ENCODE measurements at places on chromosomes 13 and 19.

DNA sequence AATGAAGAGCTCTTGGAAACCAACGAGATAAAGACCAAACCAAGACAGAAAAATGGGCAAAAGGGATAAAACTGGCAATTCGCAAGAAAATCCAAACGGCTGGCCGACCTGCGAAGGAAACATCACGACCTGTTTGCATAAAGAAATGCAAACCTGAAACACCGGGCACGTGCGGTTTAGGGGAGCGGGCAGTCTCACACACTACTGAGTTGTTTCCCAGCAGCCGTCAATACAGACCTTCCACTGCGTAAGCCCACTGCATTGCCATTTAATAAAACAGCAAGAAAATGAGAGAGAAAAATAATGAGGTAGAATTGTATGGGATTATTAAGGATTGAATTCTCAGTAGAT is 642 bp upstream of the PEG3 start:
- DNase-seq, result peak; percentile 42

GRCh38 chr19:56091751-56092546 is 29.1 kb downstream of the ZNF787 start:
- no peak for DNase-seq

DNA sequence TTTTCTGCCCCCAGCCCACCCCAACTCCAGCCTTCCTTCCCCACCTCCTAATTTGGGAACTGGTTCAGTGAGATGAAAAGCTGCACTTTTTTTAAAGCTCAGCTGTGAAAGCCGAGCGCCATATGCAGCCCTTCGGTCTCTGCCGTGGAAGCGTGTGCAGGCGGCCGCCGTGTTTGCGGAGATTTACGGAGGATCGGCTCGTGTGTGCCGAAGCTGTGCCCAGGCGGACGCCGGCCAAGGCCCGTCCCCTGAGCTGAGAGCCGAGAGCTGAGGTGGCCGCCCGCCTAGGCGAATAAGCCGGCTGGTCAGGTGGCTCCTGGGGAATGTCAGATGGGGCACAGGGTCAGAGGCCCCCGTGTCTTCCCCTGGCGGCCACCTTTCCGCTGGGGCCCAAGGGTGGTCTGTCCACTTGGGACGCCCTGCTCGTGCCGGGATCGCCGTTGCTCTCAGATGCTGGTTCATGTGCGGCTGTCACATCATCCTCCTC is 78.7 kb downstream of the ZNF536 start:
- peak; percentile 61 for DNase-seq

GRCh38 chr13:72952529-72953141 is 106.2 kb upstream of the KLF5 start:
- no peak for DNase-seq

GRCh38 chr13:113726961-113727411 is 32.0 kb upstream of the TMEM255B start:
- no peak for DNase-seq

- no peak for DNase-seq
Measured at GRCh38 chr13:103276775-103277498, 210.7 kb upstream of the SLC10A2 start.

DNA sequence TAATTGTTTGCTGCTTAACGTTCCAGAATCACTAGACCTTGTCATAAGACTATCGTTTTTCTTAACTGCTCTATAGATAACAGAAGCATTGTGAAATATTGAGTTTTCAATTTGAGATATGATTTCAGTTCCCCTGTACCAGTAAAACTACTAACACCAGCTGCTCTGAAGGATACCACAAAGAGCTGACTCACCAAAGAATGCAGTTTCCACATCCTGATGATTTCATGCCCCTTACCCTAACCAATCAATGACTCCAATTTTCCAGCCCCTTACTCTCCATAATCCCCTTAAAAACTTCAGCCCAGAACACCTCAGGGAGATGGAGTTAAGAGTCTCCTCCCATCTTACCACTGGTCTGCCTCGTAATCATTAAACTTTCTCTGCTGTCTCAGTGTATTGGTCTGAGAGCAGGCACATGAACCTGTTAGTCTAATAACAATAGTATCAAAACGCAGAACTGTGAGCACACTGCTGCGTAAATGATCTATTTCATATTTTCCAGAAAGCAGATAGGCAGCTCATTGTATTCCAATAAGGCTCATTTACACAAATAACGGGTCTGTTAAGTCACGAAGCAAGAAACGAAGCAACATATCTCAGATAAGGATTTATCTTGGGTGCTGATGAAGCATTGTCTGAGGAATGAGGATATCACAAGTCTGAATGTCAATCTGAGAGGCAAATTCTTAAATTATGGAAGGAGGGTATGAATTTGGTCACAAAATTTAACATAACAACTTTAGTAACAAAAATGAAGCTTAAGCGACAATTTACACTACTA is 14.1 kb upstream of the CCNA1 start:
- DNase-seq, result no peak

DNA sequence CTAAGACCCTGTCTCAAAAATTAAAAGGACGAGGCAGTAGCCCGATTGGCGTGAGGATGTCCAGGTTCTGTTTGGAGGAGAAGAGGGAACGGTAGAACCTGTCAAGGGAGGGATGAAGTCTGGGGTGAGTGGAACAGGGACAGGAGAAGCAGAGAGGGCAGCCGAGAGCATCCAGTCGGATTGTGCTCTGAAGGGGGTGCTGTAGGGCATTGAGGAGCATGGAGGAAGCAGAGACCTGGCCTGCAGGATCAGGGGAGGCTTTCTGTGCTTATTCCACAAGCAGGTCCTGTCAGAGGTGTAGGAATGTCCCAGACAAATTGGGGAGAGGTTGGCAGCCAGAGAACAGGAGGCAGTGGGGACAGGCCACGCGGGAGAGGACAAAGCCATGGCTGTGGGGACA is 14.1 kb downstream of the AP2A1 start:
- DNase-seq, result no peak

- no peak for DNase-seq
Measured at GRCh38 chr13:46797501-46798237, 708 bp upstream of the ESD start.

- no peak for DNase-seq
Measured at GRCh38 chr13:102651392-102651791, 43.5 kb downstream of the METTL21C start.

DNA sequence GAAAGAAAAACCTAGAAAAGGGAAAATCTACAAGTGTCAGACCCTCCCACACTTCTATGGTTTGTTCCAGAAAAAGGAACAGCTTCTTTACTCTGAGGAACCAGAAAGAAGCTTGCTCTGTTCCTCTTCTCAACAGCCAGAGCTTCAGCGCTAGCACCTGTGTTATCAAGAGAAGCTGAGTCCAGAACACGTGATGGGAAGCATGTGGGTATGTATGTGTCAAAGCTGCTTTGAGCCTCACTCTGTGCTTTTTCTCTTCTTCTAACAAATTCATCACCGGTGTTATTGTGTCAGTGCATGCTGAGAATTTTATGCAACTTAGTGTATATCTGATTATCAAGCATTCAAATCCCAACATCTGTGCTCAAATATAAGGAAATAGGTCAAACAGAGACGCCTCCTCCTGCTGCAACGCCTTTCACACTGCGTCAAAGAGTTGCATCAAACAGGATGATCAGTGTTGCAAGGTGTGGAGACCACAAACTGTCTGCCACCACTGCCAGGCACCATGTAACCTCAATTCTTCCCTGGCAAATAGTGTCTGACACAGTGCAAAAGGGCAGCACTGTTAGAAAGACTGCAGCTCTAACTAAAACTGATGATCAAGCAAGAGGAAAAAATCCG is 83.9 kb downstream of the LRRC63 start:
- DNase-seq, result no peak

DNA sequence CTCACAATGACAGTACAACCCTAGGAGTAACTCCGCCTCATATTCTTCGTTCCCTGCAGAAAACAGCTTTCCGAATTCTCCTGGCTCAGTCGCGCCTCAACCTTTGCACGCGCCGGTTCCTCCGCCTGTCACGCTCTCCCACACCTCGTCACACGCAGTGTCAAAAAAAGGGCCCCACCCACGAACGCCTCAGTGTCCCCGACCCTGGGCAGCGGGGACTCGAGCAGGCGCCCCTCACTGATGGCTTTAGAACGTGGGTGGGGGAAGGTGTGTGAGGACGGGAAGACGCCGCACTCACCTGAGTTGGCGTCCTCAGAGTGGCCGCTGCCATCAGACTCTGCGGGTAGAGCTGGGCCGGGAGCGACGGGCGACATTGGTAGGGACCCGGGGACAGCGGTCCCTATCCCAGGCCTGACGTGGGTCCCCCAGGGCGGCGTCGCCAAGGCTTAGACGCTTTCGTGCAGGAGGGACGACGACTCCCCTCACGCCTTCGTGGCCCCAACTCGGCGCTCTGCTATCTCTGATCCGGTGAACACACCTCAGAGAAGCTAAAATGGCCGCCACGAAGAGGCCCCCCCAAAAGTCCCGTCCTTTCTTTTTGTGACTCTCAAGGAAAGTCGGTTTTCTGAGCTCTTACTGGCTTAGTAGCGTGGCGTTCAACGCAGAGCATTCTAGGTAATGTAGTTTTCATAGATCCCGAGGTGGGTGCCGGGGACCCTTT is at the start of gene ZNF154:
TSS of gene ZNF154 (minus strand) at position 564 of the 721 bp plus-strand sequence. CDS start at position 331, 233 bp downstream.
- peak; percentile 87 for DNase-seq

- DNase-seq, result no peak
Measured at GRCh38 chr13:73082471-73082870, 23.7 kb downstream of the KLF5 start.

GRCh38 chr19:35692010-35692409 is 12.3 kb upstream of the ZBTB32 start:
- no peak for DNase-seq

GRCh38 chr13:32940601-32941000 is 75.6 kb upstream of the KL start:
- peak; percentile 77 for DNase-seq

- no peak for DNase-seq
Measured at GRCh38 chr13:101140936-101141335, 275.4 kb downstream of the NALCN start.
